KBM-7 (cell line): ENCODE measurements at places on chromosomes 3 and 15.

- no peak for DNase-seq
Observed at GRCh38 chr15:60569596-60569995, 90.7 kb upstream of the ICE2 start.

GRCh38 chr15:25783607-25784540, 79.3 kb downstream of the ATP10A start:
- DNase-seq, result peak; percentile 51

GRCh38 chr15:81410318-81410753, 36.3 kb upstream of the TMC3 start:
- peak; percentile 94 for DNase-seq

GRCh38 chr3:152961323-152961722, 126.4 kb downstream of the P2RY1 start:
- peak; percentile 50 for DNase-seq

GRCh38 chr3:128103136-128103676, 20.4 kb downstream of the RUVBL1 start:
- DNase-seq, result no peak

DNA sequence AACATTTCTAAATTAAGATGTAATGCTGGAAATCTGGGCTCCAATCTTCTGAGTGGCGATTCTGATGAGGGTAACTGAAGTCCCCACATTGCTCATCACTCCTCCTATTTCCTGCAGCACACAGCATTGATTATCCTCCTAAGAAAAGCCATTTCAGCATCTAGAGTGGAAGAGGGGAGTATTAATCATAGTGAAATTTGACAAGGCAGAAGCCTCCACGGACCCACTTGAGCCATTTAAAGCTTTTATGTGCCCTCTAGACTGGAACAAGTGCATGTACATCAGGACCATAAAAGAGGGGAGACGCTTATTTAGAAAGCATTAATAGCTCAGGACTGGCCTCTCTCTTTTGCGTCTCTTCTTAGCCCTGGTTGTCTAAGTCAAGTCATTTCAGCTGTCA, 25.8 kb downstream of the AQP9 start:
- no peak for DNase-seq

- DNase-seq, result no peak
Observed at GRCh38 chr3:51605938-51606337, 65.1 kb upstream of the TEX264 start.
